ENCODE measurements at places on chromosomes 2 and 18. TPM values are rescaled to one million over a fixed set of nuclear protein-coding genes. Genes with fewer than 3 reads are reported as not detected.

- DNase-seq = no peak
Observed at GRCh38 chr2:26560892-26561291, 80.3 kb downstream of the CIB4 start.

- DNase-seq = peak; percentile 58
Observed at GRCh38 chr18:9627642-9628041, 13.3 kb upstream of the PPP4R1 start.

KLHL29 gene
- total RNA-seq = 4.9 TPM

GRCh38 chr2:10034333-10035052 lies 8.9 kb upstream of the KLF11 start:
- no peak for DNase-seq

TBR1 gene
- total RNA-seq = not detected

DNA sequence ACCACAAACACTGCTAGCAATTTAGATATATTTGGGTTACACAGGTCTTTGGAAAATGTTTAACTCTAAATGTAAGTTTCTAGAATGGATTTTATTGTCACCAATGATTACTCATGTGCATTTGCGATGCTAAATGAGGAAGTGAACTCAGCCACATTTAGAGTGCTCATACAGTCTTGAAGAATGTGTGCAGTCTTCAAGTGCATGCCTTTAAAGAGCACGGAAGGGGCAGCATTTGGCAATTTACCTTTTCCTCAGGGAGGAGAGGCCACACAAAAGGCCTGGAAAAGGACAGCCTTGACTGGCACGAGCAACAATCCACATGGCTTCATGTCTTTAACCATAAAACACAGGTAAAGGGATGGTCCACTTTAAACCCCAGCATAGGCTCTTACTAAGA lies 78.5 kb upstream of the STK17B start:
- DNase-seq = peak; percentile 82

GRCh38 chr2:111884592-111884964 lies 585 bp upstream of the ANAPC1 start:
- no peak for DNase-seq

DNA sequence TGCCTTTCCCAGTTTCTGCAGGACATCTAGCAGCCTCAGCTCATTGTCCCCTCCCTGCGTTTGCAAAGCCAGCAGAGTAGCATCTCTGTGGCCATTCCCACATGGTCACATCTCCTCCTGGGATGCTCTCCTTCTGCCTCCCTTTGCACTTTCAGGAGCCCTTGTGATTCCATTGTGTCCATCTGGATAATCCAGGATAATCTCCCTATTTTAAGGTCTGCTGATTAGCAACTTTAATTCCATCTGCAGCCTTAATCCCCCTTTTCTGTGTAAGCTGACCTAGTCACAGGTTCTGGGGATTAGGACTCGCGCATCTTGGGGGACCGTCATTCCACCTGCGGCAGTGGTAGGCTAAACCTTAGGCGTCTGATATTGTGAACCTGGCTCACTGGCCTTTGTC lies 70.7 kb downstream of the NEDD4L start:
- DNase-seq = no peak

GNAL gene
- 0.77 TPM for total RNA-seq

CRYBA2 gene
- total RNA-seq = not detected

- DNase-seq = peak; percentile 24
Observed at GRCh38 chr2:72148837-72149555, 1.3 kb upstream of the CYP26B1 start.

CCDC178 gene
- total RNA-seq = under 0.01 TPM

IL18RAP gene
- total RNA-seq = under 0.01 TPM

RRM2 gene
- 1.5 TPM for total RNA-seq

DNA sequence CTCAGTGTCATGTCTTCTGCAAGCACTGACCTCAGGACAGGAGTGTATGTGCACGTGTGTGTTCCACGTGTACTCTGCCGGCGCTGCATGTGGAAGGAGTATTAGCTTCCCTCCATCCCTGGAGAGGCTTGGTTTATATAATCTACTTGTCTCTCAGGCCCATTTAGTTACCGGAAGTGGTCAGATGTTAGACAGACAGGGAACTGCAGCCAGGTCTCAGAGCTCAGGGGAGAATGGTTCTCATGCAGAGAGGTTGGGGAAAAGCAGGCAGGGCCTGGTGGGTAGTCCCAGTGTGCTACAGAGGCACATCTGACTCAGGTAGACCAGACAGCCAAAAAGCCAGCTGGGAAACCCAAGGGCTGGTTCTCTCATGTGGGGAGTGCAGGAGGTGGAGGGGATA lies 167.9 kb downstream of the CTIF start:
- DNase-seq = no peak

DNA sequence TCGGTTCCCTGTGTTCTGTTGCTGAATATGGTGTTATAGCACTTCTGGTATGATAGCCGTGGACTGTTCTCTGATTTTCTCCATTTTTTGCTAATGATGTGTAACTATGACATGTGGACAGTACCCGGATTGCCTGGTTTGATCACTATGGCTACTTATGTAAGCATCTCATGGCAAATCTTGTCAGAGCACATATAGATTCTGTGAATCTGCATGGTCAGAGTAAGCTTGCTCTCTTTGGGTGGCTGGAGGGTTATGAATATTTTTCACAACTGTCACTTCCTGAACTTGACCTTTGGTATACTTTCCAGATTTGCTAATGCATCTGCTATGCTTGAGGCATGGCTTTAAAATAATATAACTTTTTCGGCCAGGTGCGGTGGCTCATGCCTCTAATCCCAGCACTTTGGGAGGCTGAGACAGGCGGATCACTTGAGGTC lies 36.8 kb upstream of the ATP8B1 start:
- DNase-seq = peak; percentile 85

DNA sequence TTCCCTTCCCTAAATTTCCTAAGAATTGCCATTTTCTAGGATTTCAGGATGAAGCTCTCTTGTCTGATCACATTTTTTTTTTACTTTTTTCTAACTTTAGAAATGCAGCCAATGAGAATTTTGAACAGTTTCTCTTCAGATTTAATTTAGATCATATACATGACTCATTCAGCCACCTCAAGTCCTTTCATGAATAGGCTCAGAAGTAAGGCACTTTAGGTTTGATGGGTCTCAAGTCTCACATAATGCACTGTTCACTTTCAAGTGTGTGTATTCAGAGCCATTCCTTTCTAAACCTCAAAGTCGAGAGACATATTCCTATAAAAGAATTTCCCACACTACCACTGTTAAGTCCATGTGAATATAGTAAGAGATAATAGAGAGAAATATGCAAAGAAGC lies 614.1 kb upstream of the VRK2 start:
- DNase-seq = no peak

DNA sequence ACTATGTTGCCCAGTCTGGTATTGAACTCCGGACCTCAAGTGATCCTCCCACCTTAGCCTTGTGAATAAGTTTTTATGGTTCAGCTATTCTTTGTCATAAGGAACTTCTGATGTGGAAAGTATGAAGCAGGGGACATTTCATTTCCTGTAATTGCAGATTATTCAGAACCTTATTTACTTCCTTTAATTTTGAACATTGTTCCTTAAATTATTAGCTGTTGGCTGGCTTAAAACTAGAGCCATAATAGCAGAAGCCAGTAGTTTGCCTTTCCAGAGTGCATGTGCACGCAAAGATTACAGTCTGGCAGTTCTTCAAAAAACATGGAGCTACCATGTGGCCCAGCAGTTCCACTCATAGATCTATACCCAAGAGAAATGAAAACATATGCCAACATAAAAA lies 53.1 kb downstream of the PMS1 start:
- no peak for DNase-seq

GPR45 gene
- not detected for total RNA-seq

GRCh38 chr2:776487-776886 lies 99.3 kb upstream of the TMEM18 start:
- no peak for DNase-seq
